ENCODE measurements at places on chromosomes 1 and 21.

GRCh38 chr1:167905182-167905581 lies 8.8 kb downstream of the ADCY10 start:
- no peak for DNase-seq

DNA sequence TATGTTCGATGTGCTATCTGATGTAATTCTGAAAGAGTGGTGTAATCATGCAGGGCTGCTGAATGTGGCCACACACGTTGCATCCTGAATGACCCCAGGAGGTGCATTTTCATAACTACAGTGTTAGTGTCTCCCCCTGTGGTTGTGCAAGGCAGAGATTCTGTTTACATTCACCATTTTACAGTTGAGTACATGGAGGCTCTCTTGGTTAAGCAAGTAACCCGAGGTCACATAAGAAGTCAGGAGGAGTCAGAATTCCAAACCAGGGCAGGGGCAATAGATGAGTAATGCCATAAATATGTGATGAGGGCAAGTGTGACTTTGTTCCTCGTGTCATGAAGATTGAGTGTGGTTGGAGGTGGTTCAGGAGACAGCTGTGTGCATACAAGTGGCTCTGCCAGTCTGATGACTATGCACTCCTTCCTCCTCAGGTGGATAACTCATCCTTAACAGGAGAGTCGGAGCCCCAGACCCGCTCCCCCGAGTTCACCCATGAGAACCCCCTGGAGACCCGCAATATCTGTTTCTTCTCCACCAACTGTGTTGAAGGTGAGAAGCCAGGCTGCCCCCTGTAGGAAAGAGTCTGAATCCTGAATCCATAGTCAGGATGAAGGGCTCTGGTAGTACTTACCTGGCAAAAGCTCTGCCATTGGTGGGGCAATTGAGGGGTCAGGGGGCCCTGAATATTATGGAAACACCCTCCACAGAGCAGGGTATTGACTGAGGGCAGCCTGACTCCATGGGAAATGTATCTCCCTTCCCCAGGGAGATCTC lies 9.3 kb downstream of the ATP1A2 start:
- DNase-seq = no peak

DNA sequence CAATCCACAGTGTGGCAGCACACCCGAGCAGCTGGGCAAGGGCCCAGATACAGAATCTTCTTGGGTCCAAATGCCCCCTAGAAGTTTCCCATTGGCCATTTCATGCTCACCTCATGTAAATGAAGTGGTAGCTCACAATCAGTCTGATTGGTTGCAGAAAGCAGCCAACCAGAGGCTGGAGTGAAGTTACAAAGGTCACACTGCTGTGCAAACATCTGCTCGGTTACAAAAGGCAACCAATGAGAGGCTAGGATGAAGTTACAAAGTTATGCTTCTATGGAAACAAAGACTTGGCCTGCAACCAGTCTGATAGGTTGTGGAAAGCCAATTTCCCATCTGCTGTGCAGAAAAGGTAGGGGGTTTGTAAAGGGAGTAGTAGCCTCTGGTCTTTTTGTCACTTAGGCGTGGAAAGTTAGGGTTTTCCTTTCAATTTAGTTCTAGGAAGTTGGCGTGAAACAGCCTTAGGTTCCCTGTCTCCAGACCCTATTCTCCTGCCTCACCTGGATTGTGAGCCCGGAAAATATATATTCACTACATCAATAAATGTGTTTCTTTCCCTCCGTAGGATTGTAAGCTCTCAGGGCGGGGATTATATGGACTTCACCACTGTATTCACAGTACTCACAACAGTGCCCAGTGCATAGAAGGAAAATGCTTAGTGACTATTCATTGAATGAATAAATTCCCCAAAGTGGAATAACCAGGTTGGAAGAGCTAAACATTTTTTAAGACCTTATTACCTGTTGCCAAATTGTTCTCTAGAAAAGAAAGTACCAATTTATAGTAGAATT lies 91.9 kb downstream of the URB2 start:
- no peak for DNase-seq

- no peak for DNase-seq
Observed at GRCh38 chr21:15692711-15693110, 37.1 kb upstream of the USP25 start.

GRCh38 chr1:197928849-197929336 lies 11.7 kb downstream of the LHX9 start:
- no peak for DNase-seq

DNA sequence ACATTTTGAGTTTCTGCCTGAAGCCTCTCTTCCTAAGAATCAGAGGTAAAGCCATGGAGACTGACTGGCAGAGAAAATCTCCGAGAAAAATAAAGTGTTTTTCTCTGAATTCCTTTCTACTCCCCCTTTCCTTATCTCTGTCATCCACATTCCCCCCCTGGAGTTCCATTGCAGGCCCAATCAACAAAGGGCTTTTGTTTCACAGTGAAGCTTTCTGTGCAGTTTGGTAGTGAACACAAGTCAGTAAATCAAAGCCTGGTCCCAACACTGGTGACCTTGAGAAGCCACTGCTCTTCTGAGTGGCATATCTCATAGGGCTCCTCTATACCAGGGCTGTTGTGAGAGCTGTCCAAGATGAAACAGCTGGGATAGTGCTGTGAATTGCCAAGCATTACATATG lies 228.4 kb downstream of the SEC16B start:
- DNase-seq = no peak

DNA sequence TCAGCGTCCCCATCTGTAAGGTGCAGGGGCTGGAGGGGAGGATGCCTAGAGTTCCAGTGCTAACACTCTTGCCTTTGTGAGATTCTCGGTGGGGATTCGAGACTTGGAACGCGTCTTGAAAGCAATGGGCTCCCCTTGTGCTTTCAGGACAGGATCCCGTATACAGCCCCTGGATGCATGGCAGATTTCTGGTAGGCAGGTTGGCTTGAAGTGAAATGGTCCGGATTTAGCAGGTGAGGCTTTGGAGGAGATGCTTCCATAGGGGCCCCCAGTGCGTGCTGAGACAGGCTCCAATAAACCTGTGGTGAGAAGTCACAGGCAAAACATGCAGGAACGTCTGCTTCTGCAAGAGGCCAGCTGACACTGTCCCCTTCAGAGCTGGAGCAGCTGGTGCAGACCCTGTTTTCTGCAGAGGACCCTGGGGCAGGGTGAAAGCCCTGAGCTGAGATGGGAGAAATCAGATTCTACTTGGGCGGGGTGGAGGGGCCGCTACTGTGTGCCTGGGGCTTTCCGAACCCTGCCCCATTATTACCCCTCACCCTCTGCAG lies 270.4 kb downstream of the PTPRU start:
- DNase-seq = no peak

DNA sequence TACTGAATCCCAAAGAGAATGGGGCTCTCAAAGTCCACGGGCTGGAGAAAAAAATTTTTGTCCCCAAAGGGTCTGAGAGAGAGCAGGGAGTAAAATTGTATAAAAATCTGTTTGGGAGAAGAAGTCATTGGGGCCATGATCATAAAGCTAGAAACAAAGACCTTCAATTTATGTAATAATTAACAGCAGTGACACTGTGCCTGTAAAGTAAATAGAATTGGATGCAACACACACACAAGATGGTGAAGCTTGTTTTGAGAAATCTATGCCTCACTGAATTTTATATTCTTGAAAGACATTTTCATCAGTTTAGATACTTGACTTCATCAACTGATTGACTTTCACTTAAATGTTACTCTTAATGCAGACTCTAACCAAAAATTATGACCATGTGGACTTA lies 600.5 kb upstream of the ADAMTS5 start:
- no peak for DNase-seq

GRCh38 chr1:51684776-51685175 lies 67.9 kb downstream of the OSBPL9 start:
- DNase-seq = no peak

- no peak for DNase-seq
Observed at GRCh38 chr1:18794561-18794960, 64.9 kb downstream of the TAS1R2 start.

DNA sequence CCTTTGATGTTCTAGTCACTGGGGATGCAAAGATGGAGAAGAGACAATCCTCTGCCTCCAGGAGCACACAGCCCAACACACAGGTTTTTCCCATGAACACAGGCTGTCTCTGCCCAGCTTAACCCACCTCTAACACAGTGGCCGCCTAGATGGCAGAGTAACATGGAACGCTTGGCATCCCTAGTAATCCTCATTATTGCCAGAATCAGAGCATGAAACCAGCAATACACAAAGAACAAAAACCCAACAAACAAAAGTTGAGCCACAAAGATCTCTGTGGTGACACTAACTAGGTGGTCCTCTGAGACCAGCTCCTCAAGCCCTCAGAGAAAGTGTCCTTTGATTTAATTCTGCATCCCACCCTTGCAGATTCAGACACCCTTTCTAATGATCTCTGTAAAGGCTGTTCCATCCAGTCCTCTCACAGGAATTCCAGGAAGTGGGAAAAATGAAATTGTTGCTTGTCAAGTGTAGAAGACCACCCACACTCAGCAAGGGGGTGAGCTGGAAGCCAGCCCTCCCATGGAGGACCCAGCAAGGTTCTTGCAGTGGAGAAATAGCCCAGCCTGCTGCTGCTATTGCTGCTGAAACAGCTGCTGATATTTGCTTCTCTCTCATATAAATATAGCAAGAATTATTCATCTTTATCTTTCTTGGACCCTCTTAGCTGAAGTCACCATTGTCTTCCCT lies 7.4 kb upstream of the ATP2B4 start:
- DNase-seq = no peak

DNA sequence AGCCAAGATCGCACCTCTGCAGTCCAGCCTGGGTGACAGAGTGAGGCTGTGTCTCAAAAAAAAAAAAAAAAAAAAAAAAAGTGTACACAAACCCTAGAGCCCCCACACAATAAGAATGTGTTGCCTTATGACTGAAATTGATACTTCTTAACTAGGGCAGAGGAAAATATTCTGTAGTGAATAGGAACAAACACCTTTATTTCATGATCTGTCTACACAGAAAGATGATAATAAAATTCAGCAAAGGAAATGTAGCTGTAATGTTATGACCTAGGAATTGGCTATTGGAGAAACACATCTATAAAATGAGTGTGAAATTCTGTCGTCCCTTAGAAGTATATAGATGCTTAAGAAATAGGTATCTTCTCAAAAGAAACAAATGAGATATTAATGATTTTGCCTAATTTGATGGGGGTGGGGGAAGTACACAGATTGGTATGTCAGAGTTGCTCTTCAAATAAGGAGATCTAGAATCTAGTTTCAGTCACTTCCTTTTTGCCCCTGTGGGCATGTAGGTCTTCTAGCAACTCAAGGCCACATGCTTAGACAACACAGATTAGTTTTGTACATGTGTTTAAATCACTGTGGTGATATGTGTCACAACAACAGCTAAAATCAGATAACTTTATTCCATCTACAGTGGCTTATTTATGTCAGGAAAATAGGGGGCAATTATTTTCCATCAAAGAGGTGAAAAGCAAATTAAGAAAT lies 10.7 kb upstream of the GPR25 start:
- no peak for DNase-seq

GRCh38 chr1:46333300-46334029 lies 7.1 kb upstream of the NSUN4 start:
- DNase-seq = no peak

- DNase-seq = no peak
Observed at GRCh38 chr1:78474092-78474491, 16.7 kb upstream of the PTGFR start.

DNA sequence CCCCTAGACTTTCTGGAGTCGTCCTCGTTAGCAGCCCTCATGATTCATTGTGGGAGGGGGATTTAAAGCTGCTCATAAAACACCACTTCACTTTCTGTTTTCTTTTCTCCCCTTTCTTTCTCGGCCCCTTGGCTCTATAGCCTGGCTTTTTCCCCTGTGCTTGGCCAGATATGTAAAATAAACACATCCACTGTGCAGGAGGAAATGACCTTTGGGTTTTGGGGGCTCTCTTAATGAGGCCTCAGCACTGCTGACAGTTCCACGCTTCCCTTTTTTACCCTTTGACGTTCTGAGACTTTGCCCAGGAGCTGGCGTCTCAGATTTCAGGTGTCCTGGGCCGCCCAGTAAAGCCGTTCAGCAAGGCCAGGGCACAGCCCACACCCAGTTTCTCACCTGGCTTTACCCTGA lies 65.7 kb downstream of the RUNX3 start:
- DNase-seq = no peak

DNA sequence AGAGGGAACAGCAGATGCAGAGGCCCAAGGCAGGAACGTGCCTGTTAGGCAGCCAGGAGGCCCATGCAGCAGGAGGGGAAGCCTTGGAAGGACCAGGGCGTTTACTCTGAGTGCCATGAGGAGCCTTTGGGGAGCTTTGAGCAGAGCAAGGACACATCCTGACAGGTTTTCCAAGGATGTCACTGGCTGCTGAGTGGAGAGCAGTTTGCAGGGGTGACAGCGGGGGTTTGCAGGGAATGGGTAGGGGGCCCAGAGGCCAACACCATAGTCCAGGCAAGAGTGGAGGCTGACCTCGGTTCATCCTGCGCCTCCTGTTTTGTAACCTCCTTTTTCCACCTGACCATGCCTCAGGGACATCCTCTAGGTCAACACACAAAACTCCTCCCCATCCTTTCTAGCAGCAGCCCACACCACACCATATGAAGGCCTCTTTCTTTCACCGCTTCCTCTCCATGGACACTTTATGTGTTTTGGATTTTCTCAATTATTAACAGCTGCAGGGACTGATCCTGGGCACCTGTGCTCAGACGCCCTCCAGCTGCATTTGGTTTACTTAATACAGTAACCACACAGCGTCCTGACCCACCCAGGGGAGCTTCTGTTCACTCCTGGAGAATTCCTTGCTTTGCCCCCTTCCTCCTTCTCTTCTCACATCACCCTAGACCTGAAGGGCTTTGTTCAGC lies 528.5 kb downstream of the MATN1 start:
- no peak for DNase-seq

- DNase-seq = no peak
Observed at GRCh38 chr1:192153276-192153675, 5.0 kb upstream of the RGS18 start.

DNA sequence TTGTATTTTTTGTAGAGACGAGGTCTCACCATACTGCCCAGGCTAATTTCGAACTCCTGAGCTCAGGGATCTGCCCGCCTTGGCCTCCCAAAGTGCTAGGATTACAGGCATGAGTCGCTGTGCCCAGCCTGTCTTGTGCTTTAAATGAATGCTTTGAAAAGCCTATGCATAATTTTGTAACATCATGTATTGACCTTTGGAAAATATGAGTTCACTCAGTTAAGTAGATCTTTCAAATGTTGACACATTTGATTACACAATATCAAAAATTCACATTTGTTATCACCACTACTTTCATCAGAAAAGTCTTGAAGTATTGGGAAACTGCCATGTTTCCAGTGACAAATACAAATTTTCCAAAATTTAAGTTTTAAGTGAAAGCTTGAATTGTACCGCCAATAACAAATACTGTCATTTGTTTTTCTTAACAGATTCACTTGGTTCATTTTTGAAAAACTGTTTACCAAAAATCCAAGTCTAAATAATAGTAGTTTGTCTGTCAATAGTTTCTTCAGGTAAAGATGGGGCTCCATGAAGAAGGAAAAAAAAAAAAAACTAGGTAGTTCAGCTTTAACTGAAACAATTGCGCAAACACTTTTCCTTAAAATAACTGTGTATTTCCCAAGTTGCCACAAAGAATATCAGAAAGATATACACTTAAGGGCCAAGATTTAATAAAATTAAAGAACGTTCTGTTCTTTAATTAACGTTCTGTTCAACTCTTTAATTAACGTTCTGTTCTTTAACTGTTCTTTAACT lies 233.2 kb upstream of the NR5A2 start:
- DNase-seq = no peak

Data from nucleus accumbens (tissue), 56 donors.